HCEC 1CT (cell line): ENCODE measurements at places on chromosomes 4 and X.

GRCh38 chr4:100746141-100746739, 228.4 kb upstream of the EMCN start:
- no peak for DNase-seq

GRCh38 chr4:87049508-87049907, 114.7 kb downstream of the AFF1 start:
- no peak for DNase-seq

DNA sequence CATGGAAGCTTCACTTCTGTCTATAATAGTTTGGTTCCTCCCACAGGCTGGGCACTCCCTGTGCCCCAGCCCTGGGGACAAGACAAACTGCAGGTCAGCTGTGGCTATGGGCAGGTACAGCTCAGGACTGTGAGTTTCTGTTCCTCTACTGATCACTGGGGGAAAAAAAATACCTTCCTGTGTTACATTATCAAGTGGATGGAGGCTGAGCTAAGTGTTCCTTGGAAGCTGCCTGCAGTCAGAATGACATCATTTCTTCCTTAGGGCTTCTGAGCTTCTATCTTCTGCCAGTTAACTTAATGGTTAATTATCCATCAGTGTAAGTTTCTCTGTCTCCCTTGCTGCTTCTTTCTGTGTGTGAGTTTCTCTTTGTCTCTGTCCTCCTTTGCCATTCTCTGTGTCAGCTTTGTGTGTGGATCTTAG, 4.6 kb downstream of the RAB33A start:
- DNase-seq: no peak

GRCh38 chrX:65866146-65866545, 173.7 kb downstream of the VSIG4 start:
- DNase-seq: no peak

DNA sequence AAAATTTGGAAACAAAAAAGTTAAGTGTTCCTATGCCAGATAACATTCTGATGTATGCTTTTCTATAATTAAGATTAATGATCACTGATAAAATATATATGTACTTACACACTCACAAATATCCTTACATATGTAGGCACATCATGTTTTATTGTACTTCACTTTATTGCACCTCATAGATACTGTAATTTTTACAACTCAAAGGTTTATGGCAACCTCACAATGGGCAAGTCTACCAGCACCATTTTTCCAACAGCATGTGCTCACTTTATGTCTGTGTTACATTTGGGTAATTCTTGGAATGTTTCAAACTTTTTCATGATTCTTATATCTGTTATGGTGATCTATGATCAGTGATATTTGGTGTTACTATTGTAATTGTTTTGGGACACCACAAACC, 57.8 kb upstream of the GPRIN3 start:
- no peak for DNase-seq

DNA sequence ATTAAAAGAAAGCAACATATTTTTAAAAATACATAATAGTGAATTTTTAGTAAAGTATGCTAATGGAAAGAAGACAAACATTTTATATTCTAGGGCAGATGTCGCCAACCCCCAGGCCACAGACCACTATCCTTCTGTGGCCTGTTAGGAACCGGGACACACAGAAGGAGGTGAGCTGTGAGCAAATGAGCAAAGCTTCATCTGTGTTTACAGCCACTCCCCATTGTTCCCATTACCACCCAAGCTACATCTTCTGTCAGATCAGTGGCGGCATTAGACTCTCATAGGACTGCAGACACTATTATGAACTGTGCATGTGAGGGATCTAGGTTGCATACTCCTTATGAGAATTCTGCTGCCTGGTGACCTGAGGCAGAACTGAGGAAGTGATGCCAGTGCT, 37.0 kb upstream of the FAT4 start:
- no peak for DNase-seq

GRCh38 chr4:112861691-112862674, 187.5 kb upstream of the ANK2 start:
- DNase-seq: no peak

- peak; percentile 21 for DNase-seq
These were observed 90.4 kb upstream of the VEGFC start for GRCh38 chr4:176883108-176883550.

- no peak for DNase-seq
These were observed at the start of gene FHDC1 for GRCh38 chr4:152935631-152936445. FHDC1 (plus strand) TSS chr4:152936323; CDS start chr4:152943058, 6,735 bp downstream.

GRCh38 chr4:182683661-182684060, 233.5 kb downstream of the DCTD start:
- DNase-seq: no peak

DNA sequence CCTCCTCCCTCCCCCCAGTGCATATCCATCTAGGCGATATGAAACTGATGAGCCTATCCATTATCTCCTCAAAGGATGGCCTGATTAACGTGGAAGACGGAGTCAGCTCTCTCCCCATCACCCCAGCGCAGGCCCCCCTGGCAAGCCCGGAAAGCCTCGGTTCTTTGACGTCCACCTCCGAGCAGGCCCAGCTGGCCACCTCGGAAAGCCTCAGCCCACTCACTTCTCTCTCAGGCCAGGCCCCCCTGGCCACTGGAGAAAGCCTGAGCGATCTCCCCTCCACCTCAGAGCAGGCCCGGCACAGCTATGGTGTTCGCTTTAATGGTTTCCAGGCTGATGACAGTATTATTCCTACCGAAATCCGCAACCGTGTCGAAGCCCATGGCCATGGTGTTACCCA, 14.8 kb downstream of the GABRQ start:
- DNase-seq: no peak

DNA sequence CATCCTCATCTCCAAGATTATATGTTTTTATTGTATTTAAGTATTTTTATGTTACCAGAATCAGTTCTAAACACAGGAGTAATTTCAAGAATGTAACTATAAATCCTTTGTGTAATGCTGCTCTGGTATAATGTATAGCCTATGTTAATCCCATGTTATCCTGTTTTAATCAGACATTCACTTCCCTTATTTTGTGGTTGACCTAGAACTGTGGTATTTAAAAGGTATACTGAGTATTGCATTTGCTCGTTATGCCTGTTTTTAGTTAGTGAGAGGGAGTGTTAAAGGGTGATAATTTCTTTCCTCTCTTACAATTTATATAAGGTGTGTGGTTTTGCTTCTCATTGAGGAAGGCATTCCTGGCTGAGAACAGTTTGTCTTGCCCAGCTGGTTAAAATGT, 26.2 kb downstream of the MTM1 start:
- no peak for DNase-seq

DNA sequence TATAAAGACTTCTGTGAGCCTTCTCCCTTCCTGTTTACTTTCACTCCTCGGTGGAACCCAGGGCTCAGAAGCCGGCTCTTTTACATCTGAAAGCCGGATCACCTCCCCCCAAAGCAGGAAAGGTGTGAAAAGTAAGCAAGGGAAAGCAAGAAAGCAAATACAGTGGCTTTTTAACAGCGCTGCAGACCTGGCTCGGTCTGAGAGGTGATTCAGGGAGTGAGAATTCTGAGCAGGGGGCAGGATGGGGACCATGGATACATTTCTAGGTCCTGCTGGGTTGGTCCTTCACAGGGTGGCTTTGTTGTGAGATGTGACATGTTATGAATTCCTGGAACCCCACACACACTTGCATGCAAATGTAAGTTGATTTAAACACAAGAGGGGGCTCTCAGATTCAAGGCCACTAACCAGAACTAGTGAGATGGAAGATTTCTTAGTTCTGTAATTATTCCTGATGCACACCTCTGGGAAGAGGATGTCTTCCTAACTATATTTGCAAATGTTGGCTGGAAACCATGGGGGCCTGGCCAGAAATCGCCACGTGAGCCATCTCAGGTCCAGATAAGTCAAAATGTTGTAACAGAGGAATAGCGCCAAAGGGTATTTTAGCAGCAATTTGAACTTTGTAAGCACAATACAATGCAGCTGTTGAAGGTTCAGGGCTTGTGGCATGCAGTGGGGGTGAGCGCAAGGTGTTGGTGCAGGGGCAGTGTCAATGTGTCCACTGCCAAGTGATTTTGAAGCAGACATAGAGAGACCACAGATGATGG, 670.1 kb upstream of the LCORL start:
- no peak for DNase-seq

GRCh38 chr4:73669410-73670183, 49.4 kb upstream of the RASSF6 start:
- no peak for DNase-seq

DNA sequence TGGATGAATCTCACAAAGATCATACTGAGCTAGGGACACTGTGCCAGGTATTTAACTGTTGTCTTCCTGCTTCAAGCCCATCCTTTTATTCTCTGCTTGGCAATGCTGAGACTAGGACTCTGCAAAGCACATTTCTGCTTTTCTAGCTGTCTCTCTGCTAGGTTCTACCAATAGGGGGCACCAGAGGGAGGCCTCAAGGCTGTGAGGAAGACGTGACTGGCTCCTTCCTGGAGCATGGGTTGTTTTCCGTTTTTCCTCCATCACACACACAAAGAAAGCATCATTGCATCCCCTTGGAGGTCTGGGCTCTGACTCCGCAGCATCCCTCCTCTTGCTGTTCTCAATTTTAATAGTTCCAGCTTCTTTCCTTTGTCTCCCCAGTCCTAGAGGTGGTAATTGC, 10.9 kb upstream of the DCTD start:
- no peak for DNase-seq

DNA sequence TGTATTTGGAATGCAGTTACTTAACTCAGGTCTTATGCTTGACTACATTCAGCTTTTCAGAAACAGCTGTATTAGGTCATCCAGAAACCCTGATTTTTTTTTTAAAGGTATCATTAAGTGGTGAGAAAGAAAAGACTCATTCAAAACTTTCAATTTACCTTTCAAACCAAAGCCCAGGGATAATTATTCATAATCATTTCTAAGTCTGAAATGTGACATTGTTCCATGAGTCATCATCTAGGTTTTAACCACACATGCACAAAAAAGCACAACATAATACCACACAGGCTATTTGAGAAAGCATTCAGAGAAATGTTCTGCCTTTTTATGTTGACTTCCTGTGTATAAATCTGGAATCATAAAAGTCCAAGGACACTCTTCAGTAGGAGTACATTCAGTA, 288.2 kb downstream of the IL1RAPL2 start:
- DNase-seq: no peak
